ENCODE measurements at places on chromosomes 2 and 18. TPM values are rescaled to one million over a fixed set of nuclear protein-coding genes. Genes with fewer than 3 reads are reported as not detected.

The GPR35 gene
- 0.46 TPM for total RNA-seq

The DPP10 gene
- 97.8 TPM for total RNA-seq

The OR6B2 gene
- total RNA-seq: not detected

The DSEL gene
- total RNA-seq: 61.1 TPM

The TXNDC9 gene
- total RNA-seq: 56.1 TPM

The FBXO15 gene
- 7.2 TPM for total RNA-seq

The UNC80 gene
- 26.5 TPM for total RNA-seq

The SMAD2 gene
- 59.5 TPM for total RNA-seq

The CTNNA2 gene
- total RNA-seq: 291 TPM

The EVA1A gene
- total RNA-seq: not detected

The ARMC9 gene
- 23.8 TPM for total RNA-seq

The REG1B gene
- total RNA-seq: not detected

The AQP12B gene
- total RNA-seq: not detected

The TM4SF20 gene
- not detected for total RNA-seq

The ERLEC1 gene
- 64.4 TPM for total RNA-seq

The FABP1 gene
- total RNA-seq: not detected

The IGFBP2 gene
- 98.7 TPM for total RNA-seq

The C1QL2 gene
- 2.3 TPM for total RNA-seq

The C18orf54 gene
- 9.2 TPM for total RNA-seq

The RTN4 gene
- 697 TPM for total RNA-seq

The GALNT13 gene
- 37.8 TPM for total RNA-seq
